Activated T-cell treated with anti-CD3 and anti-CD28 coated beads for 4 hours (primary cell): ENCODE measurements at places on chromosomes 7 and 10.
A peak's percentile ranks its signal among the peaks of the same experiment; 100 is the strongest.

DNA sequence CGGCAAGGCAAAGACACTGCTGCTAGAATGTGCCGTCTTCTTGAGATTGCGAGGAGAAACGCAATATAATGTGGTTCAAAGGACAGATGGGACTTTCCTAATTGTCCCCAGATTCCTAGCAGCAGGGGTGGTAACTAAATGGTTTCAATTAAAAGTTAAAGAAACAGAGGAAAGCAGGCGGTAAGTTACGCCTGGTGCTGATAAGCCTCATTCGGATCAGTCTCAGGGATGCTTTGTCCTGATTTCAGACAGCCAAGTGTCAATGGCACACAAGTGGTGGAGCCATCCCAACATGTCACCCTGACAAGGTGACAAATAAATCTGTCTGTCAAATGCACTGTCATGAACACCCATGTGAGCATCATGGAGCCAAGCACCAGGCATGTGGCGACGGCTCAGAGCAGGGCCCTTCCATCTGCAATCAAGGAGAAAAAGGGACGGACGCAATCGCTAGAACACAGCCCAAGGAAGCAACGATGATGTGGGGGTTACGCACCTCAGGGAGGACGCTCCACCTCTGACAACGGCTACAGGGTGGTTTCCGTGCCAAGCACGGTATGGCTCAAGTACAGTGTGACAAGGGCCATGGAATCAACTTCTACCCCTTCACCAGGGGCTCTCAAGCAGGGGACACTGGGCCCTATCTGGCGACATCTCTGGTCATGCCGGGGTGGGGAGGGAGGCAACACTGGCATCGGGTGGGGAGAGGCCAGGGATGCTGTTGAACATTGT, 66.2 kb downstream of the CTBP2 start:
- DNase-seq = no peak

- no peak for DNase-seq
Measured at GRCh38 chr7:137110535-137110934, 233.0 kb downstream of the PTN start.

DNA sequence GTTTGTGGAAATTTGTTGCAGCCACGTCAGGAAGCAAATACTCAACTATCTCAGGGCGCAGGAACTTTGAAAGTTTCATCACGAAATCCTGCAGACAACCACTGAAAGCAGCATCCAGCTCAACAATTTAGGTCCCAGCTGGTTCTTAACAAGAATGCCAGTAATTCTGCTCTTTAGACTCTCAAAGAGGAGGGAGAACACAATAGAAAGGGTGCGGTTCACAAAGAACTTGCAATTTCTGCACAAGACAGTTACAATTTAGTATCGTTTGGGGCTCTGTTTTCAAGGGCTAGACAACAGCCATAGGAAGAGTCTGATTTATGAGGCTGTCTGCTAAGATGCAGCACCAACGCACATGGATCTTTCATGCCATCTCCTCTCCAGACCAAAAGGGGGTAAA, 223.1 kb downstream of the FGFR2 start:
- DNase-seq = no peak

DNA sequence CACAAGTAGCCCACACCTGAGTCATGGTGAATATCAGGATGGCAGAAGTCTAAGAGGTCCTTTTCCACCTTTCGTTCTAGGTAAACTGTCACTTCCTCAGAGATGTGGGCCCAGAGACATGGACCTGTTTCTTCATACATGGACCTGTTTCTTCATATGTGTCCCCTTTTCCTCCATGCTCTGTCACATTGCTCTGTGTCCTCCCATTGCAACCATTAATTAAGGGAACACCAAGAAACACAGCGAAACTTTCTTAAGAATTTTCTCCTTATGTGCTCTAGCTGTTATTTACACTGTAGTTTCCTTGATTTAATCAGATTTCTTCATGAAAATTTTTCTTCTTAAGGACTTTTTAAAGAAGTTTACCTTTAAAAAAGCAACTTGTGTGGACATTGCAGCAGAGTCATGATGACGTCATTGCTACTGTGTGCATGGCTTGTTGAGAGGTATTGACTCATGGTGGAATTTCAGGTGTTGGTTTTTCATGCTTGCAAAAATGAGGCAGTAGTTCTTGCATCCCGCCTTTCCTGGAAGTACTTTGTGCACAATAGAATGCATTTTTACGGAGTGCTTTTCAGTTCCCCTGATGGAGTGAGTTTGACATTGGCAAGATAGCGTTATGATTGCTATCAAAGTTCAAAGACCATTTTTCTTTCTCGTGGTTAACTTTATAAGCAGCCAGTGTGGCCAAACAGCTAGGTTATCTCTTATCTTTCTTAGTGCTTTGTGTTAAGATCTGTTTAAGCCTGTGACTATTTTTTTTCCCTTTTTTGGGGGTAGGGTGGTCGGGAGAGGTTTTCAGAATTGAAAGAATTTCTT, 37.7 kb downstream of the CFAP58 start:
- DNase-seq = no peak

DNA sequence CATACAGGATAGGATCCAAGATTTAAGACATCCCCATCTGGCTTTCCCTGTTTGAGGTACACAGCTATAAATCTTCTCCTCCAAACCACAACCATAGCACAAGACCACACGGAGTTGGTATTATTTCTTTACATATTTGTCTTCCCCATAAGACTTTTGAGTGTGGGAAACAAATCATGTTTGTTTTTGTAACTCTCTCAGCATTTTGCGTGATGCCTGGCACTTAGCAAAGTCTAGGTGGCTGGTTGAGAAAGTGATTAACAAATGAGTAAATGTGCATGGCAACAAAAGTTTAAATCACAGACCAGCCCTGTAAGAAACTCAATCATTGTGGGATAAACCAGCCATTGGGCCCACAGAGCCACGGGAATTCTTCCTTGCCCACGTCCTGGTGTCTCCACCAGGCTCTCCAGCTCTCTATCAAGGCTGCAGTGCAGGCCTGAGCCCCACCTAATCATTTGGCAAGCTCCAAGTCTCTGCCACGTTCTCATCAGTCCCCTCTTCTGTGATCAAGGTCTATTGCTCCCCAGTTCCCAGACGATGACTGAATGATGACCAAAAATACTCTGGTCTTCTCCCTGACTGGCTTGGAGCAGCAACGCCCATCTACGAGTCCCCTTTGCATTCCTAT, 317.8 kb downstream of the TNS3 start:
- no peak for DNase-seq

DNA sequence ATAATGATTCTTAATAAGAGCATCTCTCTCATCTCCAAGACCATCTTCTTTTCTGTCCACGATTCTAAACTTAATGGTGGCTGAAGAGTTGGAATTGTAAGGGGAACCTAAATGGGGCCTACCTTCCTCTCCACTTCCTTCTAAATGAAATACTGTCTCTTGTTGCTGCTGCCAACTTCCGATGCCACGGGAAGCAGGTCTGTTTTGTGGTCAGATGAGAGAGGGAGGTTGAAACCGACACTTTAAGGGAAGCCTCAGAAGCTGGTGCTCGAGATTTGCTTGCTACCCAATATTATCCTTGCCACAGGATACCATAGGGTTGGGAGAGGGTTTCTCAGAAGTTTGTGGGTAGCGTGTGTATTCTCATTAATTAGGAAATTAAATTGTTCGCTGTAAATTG, 464.1 kb downstream of the SUGCT start:
- DNase-seq = no peak

GRCh38 chr10:130772676-130773075, 538.8 kb downstream of the TCERG1L start:
- DNase-seq = no peak

GRCh38 chr7:99729486-99730237, 5.3 kb downstream of the CYP3A7 start:
- no peak for DNase-seq

- no peak for DNase-seq
Measured at GRCh38 chr10:19958787-19959186, 142.6 kb downstream of the PLXDC2 start.

DNA sequence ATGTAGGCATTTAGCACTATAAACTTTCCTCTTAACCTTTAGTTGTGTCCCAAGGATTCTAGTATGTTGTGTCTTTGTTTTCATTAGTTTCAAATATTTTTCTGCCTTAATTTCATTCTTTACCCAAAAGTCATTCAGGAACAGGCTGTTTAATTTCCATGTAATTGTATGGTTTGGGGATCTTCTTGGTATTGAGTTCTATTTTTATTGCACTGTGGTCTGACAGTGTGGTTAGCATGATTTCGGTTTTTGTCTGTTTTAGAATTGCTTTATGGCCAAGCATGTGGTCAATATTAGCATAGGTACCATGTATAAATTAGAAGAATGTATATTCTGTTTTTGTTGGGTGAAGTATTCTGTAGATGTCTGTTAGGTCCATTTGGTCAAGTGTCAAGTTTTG, 26.3 kb downstream of the COA1 start:
- no peak for DNase-seq

- no peak for DNase-seq
Measured at GRCh38 chr7:117951691-117952280, 78.5 kb upstream of the CTTNBP2 start.

GRCh38 chr10:89390476-89391225, 1.8 kb upstream of the IFIT1 start:
- DNase-seq = no peak

- no peak for DNase-seq
Measured at GRCh38 chr10:34494012-34494411, 321.1 kb downstream of the PARD3 start.

DNA sequence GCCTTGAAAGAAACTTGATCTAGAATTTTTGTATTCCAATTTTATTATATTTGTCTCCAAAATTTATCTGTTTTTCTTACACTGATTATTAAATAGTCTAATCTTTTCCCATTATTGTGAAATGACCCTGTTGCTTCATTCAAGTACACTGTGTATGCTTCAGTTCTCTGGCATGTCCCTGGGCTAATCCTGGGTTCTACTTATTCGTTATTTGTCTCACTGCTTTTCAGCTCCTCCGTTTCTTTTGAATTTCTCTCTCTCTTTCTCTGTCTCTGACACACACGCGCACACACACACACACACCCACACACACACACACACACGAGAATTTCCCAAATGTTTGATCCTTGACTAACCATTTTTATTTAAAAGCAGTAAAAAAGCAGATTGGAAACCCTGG, 768.6 kb downstream of the NRG3 start:
- DNase-seq = no peak

DNA sequence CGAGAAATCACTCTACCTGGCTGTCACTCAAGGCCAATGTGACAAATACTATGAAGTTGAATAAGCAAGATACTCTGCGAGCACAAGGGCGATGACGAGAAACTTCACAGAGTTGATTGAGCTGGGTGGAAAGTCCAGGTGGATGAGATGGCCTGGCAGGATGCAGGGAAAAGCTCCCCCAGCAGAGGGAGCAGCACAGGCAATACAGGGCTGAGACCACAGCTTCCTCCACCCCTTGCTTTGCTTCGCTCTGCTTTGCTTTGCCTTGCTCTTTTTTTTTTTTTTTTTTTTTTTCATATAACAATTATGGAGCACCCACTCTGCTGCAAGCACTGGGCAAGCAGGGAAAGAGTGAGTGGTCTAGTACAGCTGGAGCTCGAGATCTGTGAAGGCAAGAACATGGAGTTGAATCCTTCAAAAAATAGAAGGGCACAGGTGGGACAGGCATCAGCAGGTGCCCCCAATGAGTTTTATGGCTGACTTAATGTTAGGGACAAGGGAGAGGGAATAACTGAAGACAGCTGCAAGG, 88.3 kb downstream of the CABCOCO1 start:
- peak; percentile 53 for DNase-seq

GRCh38 chr7:86926732-86927131, 132.7 kb downstream of the ELAPOR2 start:
- DNase-seq = peak; percentile 13

DNA sequence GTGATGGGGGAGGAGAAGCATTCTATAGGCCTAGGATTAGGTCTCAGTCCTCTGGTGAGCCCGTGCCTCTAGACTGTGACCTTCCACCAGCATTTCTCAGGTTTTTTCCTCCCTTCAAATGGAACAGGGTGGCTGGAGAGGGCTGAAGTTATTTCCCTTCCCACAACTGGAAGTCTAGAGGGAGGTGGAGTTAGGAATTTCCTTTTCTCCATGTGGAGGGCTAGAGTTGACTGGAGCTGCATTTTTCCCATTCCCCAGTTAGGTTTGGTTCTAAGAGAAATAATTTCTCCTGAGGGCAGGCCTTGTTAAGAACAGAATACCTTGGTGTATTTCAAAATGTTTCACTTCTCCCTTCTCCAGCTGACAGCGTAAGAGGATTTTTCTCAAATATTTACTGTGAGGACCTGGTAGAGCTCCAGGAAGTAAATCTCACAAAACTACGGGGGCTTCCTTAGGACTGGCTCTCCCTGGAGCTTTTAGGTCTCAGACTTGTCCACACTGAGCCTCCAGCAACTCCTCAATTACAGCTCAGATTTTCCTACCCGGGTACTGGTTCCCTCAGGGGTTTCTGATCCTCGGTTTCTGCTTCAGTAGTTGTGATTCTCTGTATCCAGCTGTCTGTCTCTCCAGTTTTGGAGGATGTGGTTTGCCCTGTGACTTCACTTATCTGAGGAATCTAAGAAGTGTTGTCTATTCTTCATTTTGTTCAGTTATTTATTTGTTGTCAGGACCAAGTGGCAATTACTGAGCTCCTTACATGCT, 6.0 kb upstream of the REEP3 start:
- DNase-seq = no peak

DNA sequence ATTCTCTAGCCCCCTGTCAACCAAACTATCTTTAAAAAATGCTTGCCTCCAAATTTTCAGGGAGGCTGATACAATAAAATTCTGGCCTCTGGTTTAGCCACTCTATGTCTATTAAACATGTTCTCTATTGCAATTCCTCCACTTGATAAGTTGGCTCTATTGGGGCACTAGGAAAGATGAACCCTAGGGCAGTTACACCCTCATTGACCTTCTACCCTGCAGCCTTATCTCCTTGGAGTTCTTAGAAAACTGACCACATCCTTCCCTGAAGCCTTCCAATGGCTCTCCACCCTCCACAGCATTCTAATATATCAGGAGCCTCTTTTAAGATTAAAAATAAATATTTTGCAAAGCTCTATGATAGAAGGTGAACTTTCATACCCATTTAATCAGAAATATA, 30.6 kb downstream of the SVOPL start:
- DNase-seq = no peak

- DNase-seq = no peak
Measured at GRCh38 chr7:75977743-75978142, 16.7 kb downstream of the TMEM120A start.

DNA sequence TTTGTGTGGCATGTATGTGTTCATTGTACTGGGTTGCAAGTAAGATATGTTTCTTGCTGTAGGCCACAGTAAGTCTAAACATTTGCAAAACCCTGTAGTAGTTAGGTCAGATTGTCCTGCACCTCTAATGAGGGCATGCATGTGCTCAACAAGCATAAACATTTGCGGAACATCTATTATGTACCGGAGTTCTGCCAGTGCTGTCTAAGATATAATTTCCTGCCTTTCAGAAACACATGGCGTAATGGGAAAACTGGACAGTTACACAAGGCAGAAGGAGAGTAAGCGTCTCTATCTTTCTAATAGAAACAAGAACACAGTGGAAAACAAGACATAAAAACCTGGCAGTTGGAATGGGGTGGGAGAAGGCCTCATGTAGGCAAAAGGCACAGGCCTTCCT, 2.8 kb downstream of the ABCB8 start:
- DNase-seq = no peak
